ENCODE measurements at places on chromosomes 4 and X.

- DNase-seq: no peak
These were observed 48.8 kb downstream of the RPS6KA3 start for GRCh38 chrX:20217906-20218305.

DNA sequence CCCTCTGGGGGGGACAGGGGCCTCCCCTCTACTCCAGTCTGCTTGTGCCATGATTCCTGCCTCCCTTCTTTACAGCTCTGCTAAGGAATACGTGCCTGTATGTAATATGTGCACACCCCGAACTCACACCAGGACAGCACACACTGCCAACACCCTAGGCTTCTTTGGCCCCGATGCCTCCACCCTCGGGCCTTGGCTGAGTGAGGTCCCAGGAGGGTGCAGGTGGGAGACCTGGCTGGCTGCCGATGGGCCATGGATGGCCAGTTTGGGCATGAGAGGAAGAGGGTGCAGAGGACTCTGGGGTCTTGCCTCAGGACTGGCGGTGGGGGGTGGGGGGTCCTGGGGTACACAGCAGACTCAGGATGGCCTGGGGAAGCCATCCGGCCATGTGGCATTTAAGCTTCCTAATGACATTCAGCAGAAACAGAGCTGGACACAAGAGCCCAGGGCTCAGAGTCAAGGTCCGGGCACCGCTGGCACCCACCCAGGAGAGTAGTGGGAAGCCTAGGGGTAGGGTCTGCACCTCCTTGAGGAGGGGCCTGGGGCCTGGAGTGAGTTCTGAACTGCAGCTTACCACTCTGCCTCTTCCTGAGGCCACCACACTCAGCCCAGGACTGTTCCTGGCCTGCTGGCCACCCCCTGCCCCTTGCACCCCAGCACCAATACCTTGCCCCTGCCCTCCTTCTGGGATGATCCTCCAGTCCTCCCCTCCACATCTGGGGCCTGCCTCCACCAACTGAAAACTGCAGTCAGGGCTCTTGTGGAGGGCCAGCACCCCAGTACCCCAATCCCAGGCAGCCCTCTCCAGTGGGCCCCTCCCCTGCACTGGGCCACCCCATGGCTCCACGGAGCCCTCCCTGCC is 2.1 kb upstream of the PCGF3 start:
- no peak for DNase-seq

DNA sequence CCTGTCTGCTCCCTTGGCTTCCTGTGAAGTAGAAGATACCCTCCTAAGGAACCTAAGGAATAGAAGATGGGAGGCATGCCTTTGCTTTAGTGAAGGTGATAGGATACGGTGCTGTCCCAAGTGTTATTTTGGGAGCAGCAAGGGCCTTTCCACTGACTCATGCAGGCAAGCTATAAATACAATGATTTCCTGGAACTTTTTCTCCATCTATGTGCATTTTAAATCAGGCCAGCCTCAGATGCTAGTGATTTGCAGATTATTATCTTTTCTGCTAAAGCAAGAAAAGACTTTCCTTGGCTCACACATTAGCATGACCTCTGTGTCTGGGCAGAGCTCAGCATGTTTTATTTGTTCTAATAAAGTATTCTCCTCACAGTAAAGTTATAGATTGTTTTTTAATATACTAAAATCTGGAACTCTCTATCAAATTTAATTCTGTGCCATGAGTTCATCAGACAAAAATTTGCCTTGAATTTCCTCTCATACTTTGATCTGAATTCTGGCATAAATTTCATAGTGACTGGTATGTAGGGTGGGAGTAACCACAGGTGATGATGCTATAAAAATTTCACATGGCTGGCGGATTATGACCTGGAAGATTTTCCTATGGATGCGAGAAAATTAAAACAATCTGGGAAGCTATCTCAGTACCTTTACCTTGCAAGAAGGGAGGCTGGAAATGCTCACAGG is 131.7 kb downstream of the REPS2 start:
- no peak for DNase-seq

DNA sequence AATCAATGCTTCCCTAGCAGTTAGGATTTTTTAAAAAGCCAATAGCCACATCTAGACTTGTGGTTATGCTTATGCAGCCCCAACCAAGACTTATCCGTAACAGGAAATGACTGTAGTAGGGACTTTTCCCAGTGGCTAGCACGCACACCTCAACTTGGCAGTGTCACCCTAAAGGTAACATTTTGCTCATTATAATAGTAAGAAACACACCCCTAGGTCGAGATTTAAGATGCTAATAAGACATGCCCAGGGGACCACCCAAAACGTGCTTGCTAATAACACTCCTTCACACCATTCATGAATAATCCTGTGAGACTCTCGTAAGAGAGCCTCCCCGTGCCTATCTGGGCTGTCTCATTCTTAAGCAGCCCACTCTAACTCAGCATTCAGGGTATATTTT is 195.3 kb downstream of the CHIC1 start:
- DNase-seq: no peak

DNA sequence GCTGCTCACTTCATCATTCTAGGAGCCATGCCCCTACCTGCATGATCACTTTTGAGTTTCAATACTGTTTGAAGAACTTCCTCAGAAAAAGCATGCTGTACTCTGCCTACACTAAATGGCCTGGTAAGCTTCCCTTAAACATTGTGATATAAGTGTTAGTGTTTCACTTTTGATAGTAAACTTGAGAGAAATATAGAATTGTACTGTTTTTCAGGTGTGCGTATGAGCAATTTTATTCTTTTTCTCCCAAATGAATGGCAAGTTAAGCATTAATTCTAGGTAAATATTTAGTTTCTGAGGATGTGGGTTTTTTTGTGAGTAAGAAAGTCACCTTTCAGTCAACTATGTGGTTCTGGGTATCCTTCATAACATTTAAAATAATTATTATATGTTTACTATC is 484.5 kb downstream of the IL15 start:
- no peak for DNase-seq

Measured in NCI-H1436 treated with DMSO at 0.1 percent for 48 hours (cell line).